Spleen (tissue), 13 donors: ENCODE measurements at places on chromosomes 5 and 9.

DNA sequence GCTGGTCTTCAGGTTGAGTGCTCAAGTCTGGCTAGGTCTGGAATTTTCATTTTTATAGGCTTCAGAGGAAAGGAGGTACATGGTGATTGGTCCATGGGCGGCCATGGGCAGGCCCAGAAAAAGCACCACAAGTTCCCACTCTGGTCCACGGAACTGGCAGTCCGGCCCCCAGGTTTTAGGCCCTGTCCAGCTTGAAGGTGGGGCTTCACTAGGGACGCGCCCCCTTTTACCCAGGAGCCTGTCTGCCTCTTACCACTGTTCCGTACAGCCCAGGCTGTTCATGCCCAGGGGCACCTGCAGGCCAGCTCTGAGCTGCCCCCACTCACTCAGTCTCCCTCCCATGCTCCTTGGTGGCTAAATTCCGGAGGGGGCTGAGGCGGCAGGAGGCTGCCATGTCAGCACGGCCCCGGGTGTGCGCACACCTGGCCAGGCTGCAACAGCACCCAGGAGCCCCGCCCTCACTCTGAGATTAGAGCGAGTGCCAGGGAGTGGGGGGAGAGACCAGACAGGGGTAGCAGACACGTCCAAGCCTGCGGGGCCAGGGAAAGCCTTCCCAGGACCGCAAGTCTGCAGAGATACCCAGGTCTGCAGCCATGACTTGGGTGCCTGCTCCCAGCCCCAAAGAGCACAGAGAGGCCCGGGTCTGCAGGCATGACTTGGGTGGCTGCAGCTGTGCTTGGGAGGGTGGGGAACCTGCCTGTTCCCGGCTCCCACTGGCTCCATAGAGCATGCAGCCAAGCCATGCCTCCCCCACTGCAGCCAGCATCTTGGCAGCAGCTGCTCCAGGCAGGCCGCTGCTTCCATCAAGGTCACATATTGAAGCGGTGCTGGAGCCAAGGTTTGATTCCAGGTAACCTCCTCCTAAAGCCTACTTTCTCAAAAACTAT is 390.2 kb upstream of the SGCD start:
- no peak for DNase-seq

DNA sequence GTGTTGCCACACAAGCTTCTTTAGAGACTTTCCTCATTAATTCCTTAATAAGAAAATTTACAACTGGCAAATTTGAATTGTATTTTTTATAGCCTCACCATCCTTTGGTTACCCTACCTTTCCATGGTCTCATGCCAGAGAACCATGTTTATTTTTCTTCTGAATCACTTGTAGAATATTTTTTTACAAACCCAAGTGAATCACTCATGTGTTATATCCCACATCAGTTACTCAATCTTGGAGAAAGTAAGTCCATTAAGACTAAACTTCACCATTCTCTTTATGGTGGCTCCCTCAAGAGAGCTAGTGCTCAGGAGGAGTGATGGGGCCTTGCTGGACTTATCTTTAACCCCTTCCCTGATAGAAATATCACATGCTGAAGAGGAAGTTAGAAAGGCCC is 128.9 kb downstream of the SUSD1 start:
- DNase-seq = no peak

DNA sequence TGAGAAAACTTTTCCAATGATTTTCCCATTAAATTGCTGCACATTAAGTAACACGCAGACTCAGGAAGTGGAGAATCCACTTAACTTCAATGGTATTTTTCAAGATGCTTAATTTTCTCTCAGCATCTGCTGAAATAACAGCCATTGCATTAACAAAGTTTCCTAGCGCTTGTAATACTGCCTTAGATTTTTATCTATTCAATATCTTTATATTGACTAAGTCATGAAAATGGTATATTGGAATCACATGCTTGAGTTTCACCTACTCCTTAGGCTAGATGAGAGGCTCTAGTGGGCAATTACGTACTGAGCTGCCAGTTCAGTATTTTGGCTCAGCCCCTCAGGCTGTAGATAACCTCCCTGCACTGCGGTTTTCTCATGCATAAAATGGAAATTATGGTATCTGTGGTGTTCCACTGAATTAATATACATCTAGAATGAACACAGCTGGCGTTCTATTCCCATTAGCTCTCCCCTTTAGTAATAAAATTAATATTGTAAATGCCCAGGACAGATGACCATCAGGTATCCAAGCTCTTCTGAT is 112.9 kb downstream of the MTX3 start:
- no peak for DNase-seq

DNA sequence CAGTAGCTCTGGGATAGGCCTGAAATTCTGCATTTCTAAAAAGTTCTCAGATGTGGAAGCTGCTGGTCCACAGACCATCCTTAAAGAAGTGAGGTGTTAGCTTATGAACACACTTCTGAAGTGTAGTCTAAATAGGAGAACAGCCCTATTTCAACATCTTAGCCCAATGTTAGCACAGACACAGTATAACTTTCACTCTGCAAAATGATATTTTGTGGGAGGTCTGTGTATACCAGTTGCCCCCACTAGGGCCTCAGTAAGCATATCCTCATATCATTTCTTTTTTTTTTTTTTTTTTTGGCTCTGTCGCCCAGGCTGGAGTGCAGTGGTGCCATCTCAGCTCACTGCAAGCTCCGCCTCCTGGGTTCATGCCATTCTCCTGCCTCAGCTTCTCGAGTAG is 7.5 kb upstream of the HABP4 start:
- no peak for DNase-seq

- DNase-seq = no peak
Observed at GRCh38 chr5:33981408-33982162, 2.9 kb downstream of the SLC45A2 start.

GRCh38 chr9:120531683-120532300 is 48.2 kb downstream of the CDK5RAP2 start:
- no peak for DNase-seq
